ENCODE measurements at places on chromosomes 6 and 20.
A peak's percentile ranks its signal among the peaks of the same experiment; 100 is the strongest.

GRCh38 chr6:170553534-170554012 is 466 bp upstream of the PSMB1 start:
- no peak for DNase-seq

DNA sequence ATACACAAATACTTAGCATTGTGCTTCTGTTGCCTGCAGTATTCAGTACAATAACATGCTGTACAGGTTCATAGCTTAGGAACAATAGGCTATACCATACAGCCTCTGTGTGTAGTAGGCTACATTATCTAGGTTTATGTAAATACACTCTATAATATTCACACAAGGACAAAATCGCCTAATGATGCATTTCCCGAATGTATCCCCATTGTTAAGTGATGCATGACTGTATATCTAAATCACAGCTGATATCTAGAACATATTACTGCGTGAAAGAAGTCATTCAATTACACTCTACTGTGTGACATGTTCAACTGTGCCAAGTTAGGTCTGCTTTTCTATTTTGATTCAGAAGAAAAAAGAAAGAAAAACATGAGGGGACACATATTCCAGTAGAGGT is 633.5 kb downstream of the RFPL4B start:
- DNase-seq, result no peak

GRCh38 chr6:131382631-131383030 is 190.4 kb upstream of the ARG1 start:
- no peak for DNase-seq

DNA sequence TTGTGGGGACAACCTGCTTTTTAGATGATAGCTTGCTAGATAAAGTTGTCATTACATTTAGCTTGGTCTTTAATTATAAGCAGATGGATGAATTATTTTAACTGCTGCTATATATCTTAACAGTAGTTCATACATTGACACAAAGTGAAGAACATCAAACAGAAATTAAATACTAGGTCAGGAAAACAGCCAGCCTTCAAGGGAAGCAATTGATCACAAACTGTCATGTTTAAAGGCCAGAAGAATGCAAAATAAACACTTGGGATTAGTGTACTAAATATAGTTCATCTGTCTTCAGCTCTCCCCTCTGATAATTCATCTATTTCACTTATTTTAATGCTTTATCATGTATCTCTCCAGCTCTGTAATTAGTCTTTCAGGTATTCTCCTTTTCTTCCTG is 225.1 kb upstream of the FERMT1 start:
- no peak for DNase-seq

- DNase-seq, result no peak
Observed at GRCh38 chr6:134850721-134851305, 99.1 kb downstream of the ALDH8A1 start.

DNA sequence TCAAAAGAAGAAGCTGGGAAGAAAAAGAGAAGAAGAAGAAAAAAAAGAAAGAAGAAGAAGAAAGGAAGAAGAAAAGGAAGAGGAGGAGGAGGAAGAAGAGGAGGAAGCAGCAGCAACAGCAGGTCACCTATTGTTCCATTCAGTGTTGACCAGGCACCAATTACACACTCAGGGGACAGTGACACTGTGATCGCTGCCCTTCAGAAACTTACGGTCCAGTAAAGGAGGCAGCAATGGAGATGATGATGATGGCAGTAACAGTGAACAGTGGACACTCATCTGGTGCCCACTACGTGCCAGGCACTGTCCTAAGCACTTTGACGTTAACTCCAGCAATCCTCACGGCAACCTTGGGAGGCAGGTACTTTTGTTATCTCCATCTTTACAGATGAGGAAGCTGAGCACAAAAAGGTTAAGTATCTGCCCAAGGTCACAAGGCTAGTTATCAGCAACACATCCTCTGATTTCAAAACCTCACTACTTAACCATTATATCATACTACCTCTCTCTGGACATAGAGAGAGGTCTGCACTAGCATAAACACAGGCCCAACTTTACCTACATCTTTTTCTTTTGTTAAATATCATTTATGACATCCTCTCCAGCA is 83.2 kb downstream of the SLC22A23 start:
- no peak for DNase-seq

- no peak for DNase-seq
Observed at GRCh38 chr6:44549516-44549915, 162.0 kb downstream of the CDC5L start.

GRCh38 chr20:12170406-12170805 is 252.7 kb downstream of the BTBD3 start:
- no peak for DNase-seq

GRCh38 chr6:22921828-22922227 is 352.5 kb downstream of the HDGFL1 start:
- no peak for DNase-seq

DNA sequence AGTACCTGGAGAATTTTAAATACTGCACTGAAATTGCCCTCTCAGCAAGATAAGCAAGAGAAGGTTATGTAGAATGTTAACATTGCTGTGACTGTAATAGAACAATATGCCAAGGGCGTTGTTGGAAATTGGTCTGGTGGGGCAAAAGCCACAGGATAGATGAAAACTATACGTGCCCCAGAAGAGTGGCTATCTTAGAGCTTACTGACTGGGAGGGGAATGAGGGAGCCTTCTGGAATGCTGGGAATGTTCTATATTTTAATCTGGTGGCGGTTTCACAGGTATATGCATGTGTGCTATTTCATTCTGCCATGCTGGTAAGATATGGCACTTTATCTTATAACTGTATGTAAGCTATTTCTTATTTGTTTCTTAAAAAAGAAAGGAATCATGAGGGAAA is 35.2 kb upstream of the YWHAB start:
- no peak for DNase-seq

GRCh38 chr6:94130478-94130877 is 711.1 kb upstream of the EPHA7 start:
- peak; percentile 56 for DNase-seq

GRCh38 chr6:160069050-160069454 is 52.6 kb upstream of the SLC22A1 start:
- no peak for DNase-seq

DNA sequence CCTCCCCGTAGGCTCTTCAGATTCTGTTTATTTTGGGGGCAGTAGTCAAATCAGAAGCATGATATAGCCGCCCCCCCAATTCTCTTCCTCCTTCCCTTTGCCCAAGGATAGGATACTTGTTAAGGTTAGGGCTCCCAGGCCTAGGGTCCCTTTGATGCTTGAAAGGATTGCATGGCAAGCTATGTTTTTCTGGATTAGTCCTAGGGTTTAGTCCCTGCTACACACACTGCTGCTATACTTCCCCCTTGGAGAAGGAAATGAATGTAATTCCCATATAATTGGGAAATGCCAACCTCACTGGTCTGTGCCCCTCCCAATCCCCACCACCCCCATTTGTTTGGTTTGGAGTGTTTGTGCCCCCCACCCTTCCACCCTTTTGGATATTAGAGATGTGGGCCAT is 62.8 kb downstream of the ZFAND3 start:
- no peak for DNase-seq

GRCh38 chr6:6616656-6617055 is 28.1 kb downstream of the LY86 start:
- no peak for DNase-seq

- no peak for DNase-seq
Observed at GRCh38 chr20:62723351-62723750, 14.7 kb downstream of the NTSR1 start.

- DNase-seq, result peak; percentile 79
Observed at GRCh38 chr6:85126485-85127167, 323.3 kb upstream of the NT5E start.

- no peak for DNase-seq
Observed at GRCh38 chr6:109034526-109034925, 60.1 kb downstream of the SESN1 start.

- DNase-seq, result no peak
Observed at GRCh38 chr6:18893540-18894269, 506.6 kb downstream of the RNF144B start.

GRCh38 chr6:35167505-35167904 is 26.4 kb upstream of the TCP11 start:
- no peak for DNase-seq

DNA sequence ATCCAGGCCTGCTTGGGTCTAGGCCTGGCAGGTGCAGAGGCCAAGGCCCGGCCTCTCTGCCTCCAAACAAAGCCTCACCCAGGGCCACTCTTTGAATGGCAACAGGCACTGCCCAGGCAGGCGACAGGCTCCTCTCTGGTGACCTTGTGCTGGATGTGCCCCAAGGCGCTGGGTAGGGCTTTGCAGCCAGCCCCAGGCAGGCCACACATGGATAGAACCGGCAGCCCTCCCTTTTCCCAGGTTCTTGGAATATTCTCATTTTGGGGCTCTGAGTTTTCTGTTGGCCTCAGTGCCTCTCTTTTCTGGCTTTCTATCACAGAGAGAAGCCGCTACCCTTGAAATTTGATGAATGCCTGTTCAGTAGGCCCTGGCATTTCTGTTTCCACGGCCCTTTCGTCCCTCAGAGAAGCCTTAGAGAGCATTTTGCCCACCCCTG is 18.9 kb downstream of the PKIG start:
- no peak for DNase-seq

- no peak for DNase-seq
Observed at GRCh38 chr6:129697788-129698187, 12.2 kb downstream of the ARHGAP18 start.

DNA sequence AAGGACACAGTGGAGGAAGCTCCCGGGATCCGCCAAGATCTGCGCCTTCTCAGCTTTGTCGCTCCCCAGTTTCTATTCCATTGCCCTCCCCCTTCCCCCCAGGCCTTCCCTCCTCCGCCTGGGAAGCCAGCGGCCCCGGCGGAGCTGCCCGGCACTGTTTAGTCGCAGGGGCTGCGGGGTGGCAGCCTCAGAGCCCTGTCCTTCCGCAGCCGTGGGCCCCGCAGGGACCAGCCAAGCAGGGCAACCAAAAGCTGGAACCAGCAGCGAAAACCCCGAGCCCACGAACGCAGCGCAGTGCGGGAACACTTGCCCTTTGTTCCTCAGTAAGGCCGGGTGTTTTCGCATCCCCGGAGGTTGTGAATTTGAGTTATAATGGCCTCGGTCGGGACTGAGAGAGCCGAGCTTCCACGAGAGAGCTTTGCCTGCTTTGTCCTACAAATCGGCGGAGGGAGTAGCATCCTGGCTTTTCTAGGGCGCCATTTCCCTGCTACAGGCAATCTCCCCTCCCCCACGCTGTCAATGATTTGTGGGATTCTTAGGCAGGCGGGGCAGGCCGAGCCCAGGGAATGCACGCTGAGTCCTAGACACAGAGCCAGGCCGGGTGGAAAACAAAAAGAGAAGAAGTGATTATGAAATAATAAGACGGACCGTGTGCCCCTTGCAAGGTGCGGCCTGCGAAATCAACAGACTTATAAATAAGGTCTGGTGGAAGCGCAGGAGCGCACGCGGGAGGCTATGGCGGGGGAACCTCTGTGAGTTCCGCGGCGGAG is 4.0 kb upstream of the TUBB2B start:
- DNase-seq, result peak; percentile 83

- DNase-seq, result no peak
Observed at GRCh38 chr6:26489996-26490964, 9.8 kb upstream of the BTN1A1 start.

DNA sequence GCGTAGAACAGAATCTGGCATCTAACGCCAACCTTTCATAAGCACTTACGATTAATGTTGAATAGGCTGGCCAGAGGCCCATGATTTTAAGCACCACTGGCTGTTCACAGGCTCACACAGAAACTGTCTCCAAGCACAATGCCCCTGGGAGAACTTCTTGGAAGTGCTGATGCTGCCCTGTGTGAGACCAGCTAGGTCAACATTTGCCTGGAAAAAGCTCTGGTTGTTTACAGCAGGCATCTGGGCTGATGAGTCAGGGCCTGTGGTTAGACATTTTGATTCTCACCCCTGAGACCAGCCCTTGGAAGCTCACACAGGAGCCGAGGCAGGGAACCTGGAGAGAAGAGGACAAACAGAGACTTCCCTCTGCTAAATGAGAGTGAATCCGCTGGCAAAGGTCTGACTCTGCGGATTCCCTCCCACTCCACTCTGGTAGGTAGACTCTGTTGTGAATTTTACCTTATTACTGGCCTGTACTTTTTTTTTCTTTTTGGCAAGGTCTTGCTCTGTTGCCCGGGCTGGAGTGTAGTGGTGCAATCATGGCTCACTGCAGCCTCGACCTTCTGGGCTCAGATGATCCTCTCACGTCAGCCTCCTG is 6.8 kb upstream of the SULF2 start:
- DNase-seq, result no peak

GRCh38 chr6:33950472-33950881 is 146.7 kb upstream of the MLN start:
- no peak for DNase-seq

DNA sequence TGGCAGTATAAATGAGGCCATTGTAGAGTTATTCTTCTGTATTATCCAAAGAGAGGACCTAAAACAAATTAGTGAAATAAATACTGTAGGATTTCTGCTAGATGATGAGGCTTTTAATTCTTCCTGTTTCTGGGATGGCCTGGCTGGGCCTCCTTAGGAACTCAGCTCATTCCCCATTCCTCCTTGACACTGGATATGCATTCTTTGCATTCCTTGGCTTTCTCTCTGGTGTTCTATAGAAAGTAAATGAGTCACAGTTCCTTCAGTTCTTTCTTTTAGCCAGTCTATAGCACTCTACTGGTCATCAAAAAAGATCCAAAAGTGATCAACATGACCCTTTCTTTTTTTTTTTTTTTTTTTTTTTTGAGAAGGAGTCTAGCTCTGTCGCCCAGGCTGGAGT is 8.6 kb downstream of the OR10C1 start:
- no peak for DNase-seq

- DNase-seq, result no peak
Observed at GRCh38 chr20:53658322-53658721, 64.7 kb upstream of the ZNF217 start.

DNA sequence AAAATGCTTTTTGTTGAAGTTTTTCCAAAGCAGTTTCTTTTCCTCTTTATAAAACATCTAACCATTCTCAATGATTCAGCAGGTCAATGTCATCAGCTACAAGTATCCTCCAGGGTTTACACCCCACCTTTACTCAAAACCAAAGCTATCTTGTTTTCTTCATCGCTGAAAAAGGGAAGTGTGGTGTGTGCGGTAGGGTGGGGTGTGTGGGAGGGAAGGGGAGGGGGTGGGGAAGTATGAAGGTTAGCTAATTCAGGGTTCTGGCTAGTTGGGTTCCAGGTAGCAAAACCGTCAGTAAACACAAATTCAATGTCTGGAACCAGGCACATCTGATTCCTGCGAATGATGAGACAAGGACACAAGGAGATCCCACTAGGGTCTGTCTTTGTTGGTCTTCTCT is 189.6 kb downstream of the GJA10 start:
- no peak for DNase-seq

DNA sequence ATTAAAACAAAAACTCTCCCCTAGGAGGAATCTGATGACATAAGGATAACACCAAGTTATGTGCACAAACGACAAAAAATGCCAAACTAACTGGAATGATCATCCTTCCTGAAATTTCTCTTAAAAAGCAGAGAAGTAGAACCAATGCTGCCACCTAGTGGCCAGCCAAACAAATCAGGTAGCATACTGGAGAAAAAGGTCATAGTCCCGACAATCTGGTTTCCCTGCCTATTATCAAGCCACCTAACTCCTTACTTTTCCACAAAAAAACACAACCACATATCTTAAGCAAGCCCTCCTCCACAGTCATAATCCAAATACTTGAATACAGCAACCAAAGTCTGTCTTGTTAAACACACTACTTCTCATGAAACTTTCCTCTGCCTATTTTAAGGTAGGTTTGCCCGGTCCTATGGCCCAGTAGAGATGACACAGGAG is 5.3 kb downstream of the OARD1 start:
- no peak for DNase-seq
